ENCODE measurements at places on chromosomes 4 and X.

- no peak for DNase-seq
These were observed 101.9 kb upstream of the CCSER1 start for GRCh38 chr4:90025248-90025647.

- no peak for DNase-seq
These were observed 9.6 kb downstream of the SLC25A5 start for GRCh38 chrX:119477812-119478232.

- peak; percentile 63 for DNase-seq
These were observed 1.2 kb downstream of the GABRB1 start for GRCh38 chr4:47032405-47033106.

- DNase-seq, result no peak
These were observed 808 bp downstream of the THAP6 start for GRCh38 chr4:75514949-75515612.

DNA sequence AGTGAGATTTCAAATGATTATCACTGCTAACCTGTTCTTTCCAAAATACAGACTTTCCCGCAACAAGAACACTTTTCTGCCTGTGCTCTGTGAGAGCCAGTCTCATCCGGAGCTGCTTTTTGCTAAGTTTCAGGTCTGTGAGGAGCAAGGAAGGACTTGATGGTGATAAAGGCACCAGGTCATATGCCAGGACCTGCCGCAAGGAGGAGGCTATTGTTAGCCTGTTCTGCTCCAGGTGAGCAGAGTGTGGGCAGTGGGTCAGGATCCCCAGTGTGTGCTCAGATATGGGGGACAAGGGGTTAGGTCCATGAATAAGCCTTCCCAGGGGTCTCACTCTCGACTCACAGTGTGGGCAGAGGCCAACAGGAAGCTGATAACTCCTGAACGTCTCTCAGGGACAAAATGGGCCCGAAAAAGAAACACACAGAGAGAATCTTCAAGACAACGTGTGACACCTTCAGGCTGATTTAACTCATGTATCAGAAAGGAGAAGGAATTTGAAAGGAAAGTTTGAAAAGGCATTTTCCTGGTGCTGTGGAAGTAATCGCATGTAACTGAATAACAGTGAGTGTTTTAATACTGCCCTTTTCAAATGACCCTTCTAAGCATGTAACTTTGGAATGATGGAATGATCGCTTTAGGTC, 57.7 kb upstream of the PDLIM3 start:
- no peak for DNase-seq

DNA sequence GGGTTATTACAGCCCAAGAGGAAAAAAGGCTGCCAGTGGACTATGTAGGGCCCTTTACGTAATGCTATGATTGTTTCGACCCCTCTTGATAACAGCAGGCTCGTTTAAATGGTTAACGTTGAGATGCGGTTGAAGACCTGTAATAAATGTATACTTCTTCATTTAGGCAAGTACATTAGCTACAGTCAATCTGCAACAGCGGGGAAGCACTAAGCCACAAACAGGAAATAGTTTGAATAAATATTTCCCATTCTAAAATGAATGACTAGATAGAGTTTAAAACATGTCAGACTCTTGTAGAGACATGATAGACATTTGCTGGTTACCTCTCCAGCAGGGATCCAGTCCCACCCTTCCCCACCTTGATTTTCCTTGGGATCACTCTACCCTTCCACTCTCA, 38.1 kb upstream of the STIM2 start:
- no peak for DNase-seq

GRCh38 chr4:120630427-120630826, 292.1 kb downstream of the PRDM5 start:
- no peak for DNase-seq

- DNase-seq, result no peak
These were observed 24.4 kb downstream of the FRAS1 start for GRCh38 chr4:78081541-78081940.

- DNase-seq, result no peak
These were observed 32.8 kb upstream of the MAML3 start for GRCh38 chr4:140186651-140187315.

DNA sequence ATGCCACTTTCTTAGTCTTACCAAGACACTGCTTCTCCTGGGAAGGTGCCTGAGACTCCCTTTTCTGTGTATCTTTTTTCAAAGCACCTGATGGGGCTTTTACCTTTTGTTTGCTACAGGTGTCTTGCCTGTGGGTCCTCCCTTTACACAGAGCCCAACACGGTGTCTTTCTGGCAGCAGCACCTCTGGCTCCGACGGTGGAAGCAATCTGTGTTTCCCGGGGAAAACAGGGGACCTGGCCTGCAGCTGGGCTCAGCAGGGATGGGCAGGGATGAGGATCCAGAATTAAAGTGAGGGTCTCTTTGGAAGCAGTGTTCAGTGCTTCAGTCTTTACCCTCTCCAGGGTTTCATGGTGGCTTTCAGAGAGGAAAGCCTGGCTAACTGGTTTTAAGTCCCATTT, 11.3 kb downstream of the POU4F2 start:
- DNase-seq, result no peak

GRCh38 chr4:78464265-78464664, 87.3 kb upstream of the ANXA3 start:
- no peak for DNase-seq

DNA sequence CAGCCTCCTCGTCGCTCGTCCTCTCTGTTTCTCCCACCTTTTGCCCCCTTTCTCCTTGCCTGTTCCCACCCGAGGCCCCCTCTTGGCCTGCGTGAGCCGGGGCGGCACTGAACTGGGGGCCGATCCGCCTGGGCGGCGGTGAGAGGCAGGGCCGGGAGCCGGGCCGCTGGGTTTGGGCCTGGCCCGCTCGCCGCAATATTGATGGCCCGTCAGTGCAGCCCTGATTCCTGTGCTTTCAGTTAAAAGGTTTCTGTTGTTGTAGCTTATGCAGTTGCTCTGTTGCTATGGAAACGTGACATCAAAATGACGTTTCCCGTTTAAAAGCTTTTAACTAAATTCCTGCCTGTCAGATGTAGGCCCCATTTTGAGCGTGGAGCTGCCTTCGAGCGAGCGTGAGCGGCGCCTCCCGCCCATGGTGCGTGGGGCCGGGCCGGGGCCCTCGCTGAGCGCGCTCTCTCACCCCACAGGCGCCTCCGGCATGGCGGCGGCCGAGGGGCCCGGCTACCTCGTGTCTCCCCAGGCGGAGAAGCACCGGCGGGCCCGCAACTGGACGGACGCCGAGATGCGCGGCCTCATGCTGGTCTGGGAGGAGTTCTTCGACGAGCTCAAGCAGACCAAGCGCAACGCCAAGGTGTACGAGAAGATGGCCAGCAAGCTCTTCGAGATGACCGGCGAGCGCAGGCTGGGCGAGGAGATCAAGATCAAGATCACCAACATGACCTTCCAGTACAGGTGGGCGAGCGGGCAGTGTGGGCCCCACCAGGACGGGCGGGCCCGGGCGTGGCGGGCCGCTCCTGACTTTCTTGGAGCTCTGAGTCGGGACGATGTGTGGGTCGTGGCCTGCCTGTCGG, at the start of gene MSANTD1:
MSANTD1 (plus strand) TSS at position 349 of the 851 bp plus-strand sequence; CDS start at position 413, 64 bp downstream.
- DNase-seq, result no peak

DNA sequence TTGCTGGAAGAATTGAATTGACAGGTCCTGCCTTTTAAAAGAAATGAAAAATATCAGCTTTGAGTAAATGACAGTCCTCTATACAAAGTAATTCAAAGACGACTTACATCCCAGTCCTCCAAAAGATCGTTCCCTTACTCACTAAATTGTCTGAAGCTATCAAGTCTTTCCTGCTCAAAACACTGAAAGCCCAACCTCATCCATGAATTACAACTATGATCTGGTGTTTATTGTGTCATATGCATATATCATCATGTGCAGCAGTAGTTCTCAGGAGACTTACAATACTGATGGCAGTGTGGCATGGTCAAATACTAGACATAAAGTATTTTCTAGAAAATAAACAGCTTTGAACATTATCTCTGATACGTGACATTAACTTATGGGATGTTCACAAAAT, 97.8 kb downstream of the PDGFC start:
- DNase-seq, result no peak

DNA sequence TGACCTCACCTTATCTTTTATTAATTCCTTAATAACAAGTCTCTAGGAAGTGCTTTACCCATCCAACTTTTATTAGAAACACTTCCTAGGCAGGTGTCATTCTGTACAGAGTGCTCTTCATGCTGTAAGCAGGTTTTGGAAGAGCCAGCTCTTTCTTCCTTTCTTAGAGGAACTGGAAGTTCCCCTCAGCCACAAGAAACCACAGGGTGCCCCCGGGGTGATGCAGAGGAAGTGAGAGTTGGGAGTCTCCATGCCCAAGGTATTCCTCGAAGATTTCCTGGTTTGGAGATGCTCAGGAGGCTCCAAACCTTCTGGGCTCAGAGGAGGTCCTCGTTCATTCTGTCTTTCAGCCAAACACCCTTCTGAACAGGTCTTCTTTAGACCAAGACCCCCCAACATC, 83.8 kb downstream of the EGF start:
- DNase-seq, result no peak

DNA sequence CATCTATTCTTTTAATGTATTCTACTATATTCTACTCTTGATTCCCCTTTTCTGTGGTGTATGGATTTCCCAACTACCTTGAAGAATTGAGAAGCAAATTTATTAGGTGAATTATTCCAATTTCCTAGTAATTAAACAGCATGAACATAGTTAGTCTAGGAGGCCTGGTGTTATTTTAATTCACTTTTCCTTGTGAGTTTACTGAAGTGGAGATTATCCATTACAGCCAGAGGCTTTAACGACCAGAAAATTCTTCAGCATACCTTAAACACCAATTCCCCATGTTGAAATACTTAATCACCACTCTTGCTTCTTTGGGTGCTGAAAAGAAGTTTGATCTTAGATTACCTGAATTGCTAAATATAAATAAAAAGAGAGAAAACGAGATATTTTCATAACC, 29.4 kb downstream of the FAT4 start:
- no peak for DNase-seq

DNA sequence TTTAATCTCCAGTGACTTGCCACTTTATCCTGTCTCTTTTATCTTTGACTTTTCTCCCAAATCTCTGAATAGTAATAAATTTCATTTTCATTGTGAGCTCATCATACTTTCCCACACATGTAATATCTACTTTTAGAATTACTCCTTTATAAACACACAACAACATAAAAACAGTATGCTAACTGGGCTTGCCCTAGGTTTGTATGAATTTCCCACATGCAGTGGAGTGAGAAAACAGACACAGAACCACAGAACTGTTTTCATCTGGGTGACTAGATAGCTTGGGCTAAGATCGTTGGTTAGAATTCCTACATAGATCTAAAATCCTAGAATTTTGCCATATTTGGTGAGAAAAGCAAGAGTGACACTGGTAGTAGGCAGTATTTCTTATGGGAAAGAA, 409.5 kb downstream of the SPRY1 start:
- DNase-seq, result no peak
